ENCODE measurements at places on chromosomes 1 and 21.

- DNase-seq, result no peak
Observed at GRCh38 chr1:43901196-43901961, 32.2 kb upstream of the ARTN start.

GRCh38 chr1:229759037-229759435, 133.0 kb downstream of the URB2 start:
- no peak for DNase-seq

DNA sequence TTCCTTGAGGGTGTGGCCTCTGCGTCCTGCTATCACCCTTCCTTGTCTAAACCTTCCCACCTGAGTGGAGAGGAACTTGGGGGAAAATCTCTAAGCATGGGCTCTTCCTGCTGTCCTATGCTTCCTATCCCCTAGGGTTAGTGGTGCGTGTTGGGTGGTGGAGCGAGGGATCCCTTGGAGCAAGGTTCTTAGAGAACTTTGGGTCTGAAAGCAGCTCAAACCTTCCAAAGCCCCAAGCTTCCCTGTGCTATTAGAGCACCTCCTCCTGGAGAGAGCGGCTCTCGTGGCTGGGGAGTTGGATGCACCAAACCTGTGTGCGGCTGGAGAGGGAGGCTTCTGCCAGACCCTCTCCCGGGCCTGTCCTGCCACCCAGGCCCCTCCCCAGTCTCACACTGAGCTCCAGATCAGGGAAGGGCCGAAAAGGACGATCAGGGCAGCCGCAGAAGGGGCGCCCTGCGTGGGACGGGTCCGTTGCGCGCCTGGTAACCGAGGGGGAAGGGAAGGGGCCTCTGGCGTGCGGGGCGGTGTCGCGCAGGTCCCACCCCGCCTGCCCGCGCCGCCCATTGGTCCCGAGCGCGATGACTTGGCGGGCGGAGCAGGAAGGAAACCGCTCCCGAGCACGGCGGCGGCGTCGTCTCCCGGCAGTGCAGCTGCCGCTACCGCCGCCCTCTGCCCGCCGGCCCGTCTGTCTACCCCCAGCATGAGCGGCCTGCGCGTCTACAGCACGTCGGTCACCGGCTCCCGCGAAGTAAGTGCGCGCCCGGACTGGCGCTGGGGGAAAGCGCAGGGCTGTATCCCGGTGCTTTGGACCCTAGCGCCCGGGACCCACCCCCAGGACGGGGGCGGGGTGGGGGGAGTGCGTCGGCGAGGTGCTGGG, at the start of gene SH3BGRL3:
Gene SH3BGRL3, plus strand, starts transcription at position 631 of the 877 bp plus-strand sequence. Its CDS starts 70 bp downstream, at position 701.
- peak; percentile 56 for DNase-seq

- DNase-seq, result no peak
Observed at GRCh38 chr21:36964398-36964797, 2.1 kb downstream of the HLCS start.

DNA sequence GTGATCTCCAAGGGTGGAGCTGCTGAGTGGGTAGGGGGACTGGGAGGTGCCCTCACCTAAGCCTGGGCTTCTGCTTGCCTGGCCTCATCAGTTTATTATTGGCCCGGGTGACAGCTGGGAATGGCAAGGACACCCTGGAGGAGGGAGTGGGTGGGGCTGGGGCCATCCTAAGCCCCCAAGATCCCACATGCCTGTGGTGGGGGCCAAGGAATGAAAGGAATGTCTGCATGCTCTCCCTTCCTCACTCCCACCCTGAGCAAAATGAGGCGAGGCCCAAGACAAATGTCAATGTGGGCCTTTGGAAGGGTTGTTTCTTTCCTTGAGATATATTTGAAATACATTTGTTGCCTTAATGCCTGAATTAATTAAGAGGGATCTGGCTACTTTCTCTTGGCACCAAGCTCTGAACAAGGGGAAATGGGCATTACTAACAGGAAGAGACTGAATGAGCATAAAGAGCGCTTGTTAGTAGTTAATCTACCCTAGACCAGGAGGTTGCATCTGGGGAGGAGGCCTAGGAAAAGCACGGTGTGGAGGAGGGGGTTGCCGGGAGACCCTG, 19.7 kb upstream of the CHI3L1 start:
- no peak for DNase-seq
